ENCODE measurements at places on chromosomes 5 and 9. TPM values are rescaled to one million over a fixed set of nuclear protein-coding genes. Genes with fewer than 3 reads are reported as not detected.

The GPRIN1 gene
- not detected for total RNA-seq

The TAF1L gene
- total RNA-seq, result not detected

The BTNL3 gene
- not detected for total RNA-seq

The GABBR2 gene
- total RNA-seq, result 0.22 TPM

The NTRK2 gene
- 83.4 TPM for total RNA-seq

The C7 gene
- 96.5 TPM for total RNA-seq

The MYOZ3 gene
- total RNA-seq, result 4.8 TPM

The SH3RF2 gene
- total RNA-seq, result 5.1 TPM

The RGS14 gene
- 11.1 TPM for total RNA-seq

The PCDHA9 gene
- total RNA-seq, result 0.44 TPM

The GFI1B gene
- not detected for total RNA-seq

The NMUR2 gene
- not detected for total RNA-seq

The PCA3 gene
- not detected for total RNA-seq

The NHP2 gene
- total RNA-seq, result 157 TPM

The GDNF gene
- not detected for total RNA-seq

The GABRA1 gene
- not detected for total RNA-seq

The GLRA1 gene
- total RNA-seq, result not detected

The NUTM2F gene
- total RNA-seq, result 0.21 TPM

The SLC22A4 gene
- total RNA-seq, result 2.8 TPM

The PCDHB3 gene
- 7.4 TPM for total RNA-seq

The ZNF608 gene
- 16.3 TPM for total RNA-seq

The NR5A1 gene
- total RNA-seq, result not detected

The PCDHB2 gene
- total RNA-seq, result 7.1 TPM

The FAM13B gene
- 67.5 TPM for total RNA-seq

The FBN2 gene
- total RNA-seq, result 6.3 TPM

The CDKN2B gene
- total RNA-seq, result 27.1 TPM

The MARCHF11 gene
- not detected for total RNA-seq

The SELENOP gene
- total RNA-seq, result 323 TPM

The MEIKIN gene
- total RNA-seq, result not detected

The SPINK6 gene
- not detected for total RNA-seq

The TMEM174 gene
- total RNA-seq, result not detected

The SPATA31A3 gene
- not detected for total RNA-seq

The NOXA1 gene
- 6.3 TPM for total RNA-seq

The NDUFAF2 gene
- total RNA-seq, result 16.7 TPM

The HTR4 gene
- 0.21 TPM for total RNA-seq

The ANKRD18A gene
- 1.8 TPM for total RNA-seq

The ORM2 gene
- total RNA-seq, result not detected

The LCN2 gene
- not detected for total RNA-seq

The OCLN gene
- total RNA-seq, result 8.2 TPM

The EGFLAM gene
- total RNA-seq, result 47.4 TPM

The TMEFF1 gene
- not detected for total RNA-seq

The MYOT gene
- 27.2 TPM for total RNA-seq

The ANKDD1B gene
- 3.9 TPM for total RNA-seq

The ABL1 gene
- 87.5 TPM for total RNA-seq

The TEX48 gene
- total RNA-seq, result not detected

The SVEP1 gene
- 53.8 TPM for total RNA-seq

The DMRT3 gene
- 0.22 TPM for total RNA-seq

The FLT4 gene
- total RNA-seq, result 34.2 TPM

The SPINK14 gene
- total RNA-seq, result not detected

The ARHGEF28 gene
- 77.9 TPM for total RNA-seq

The SRP19 gene
- total RNA-seq, result 42.2 TPM

The G3BP1 gene
- 78.2 TPM for total RNA-seq
